HCT116 (cell line): ENCODE measurements at places on chromosomes 16 and 17. TPM values are rescaled to one million over a fixed set of nuclear protein-coding genes. Genes with fewer than 3 reads are reported as not detected.
A peak's percentile ranks its signal among the peaks of the same experiment; 100 is the strongest.

- peaks cover 64% of the 10 kb centered on the region for H3K4me1 ChIP-seq
- H3K27me3 ChIP-seq: no peaks in the 10 kb centered on the region
- peak overlapping the region; percentile 38; the same call in 1 of the 2 replicates for H3K4me3 ChIP-seq
- no peak for DNase-seq
- H3K36me3 ChIP-seq: peaks cover 5% of the 10 kb centered on the region; the same call in 1 of the 2 replicates
Measured at GRCh38 chr16:15988268-15989013, 39.0 kb downstream of the ABCC1 start.

GRCh38 chr16:72475688-72476087, 303.7 kb upstream of the PMFBP1 start:
- no peaks in the 10 kb centered on the region for H3K36me3 ChIP-seq
- no peak overlapping the region for H3K27ac ChIP-seq
- H3K4me3 ChIP-seq: no peak overlapping the region
- H3K4me1 ChIP-seq: peaks cover 22% of the 10 kb centered on the region
- no peaks in the 10 kb centered on the region for H3K27me3 ChIP-seq

- H3K4me1 ChIP-seq: no peaks in the 10 kb centered on the region
- H3K27ac ChIP-seq: no peak overlapping the region
- no peak overlapping the region for H3K4me3 ChIP-seq
- no peaks in the 10 kb centered on the region for H3K36me3 ChIP-seq
- H3K27me3 ChIP-seq: no peaks in the 10 kb centered on the region
Measured at GRCh38 chr16:16182918-16183317, 40.4 kb downstream of the ABCC6 start.

- DNase-seq: no peak
- H3K36me3 ChIP-seq: no peaks in the 10 kb centered on the region
- H3K27ac ChIP-seq: peak overlapping the region; percentile 50; the same call in 1 of the 2 replicates
- H3K4me1 ChIP-seq: peaks cover 17% of the 10 kb centered on the region
- peak overlapping the region; percentile 93 for H3K4me3 ChIP-seq
Measured at GRCh38 chr16:81779536-81780320, 637 bp downstream of the PLCG2 start.

GRCh38 chr16:73315645-73316044, 267.7 kb upstream of the ZFHX3 start:
- H3K27me3 ChIP-seq: peaks cover 20% of the 10 kb centered on the region
- no peak overlapping the region for H3K4me3 ChIP-seq
- H3K36me3 ChIP-seq: no peaks in the 10 kb centered on the region
- H3K4me1 ChIP-seq: no peaks in the 10 kb centered on the region

- no peaks in the 10 kb centered on the region for H3K27me3 ChIP-seq
- no peaks in the 10 kb centered on the region for H3K4me1 ChIP-seq
- H3K4me3 ChIP-seq: no peak overlapping the region
- no peak overlapping the region for H3K27ac ChIP-seq
- H3K36me3 ChIP-seq: 0 out of 2 replicates have a peak, but pooled peaks cover 3% of the 10 kb centered on the region
Measured at GRCh38 chr16:28585674-28586073, 11.2 kb downstream of the SULT1A2 start.

GRCh38 chr17:9986754-9987382, 81.8 kb upstream of the RCVRN start:
- no peak overlapping the region for H3K27ac ChIP-seq
- no peaks in the 10 kb centered on the region for H3K4me1 ChIP-seq
- DNase-seq: no peak
- no peak overlapping the region for H3K4me3 ChIP-seq
- no peaks in the 10 kb centered on the region for H3K27me3 ChIP-seq
- H3K36me3 ChIP-seq: no peaks in the 10 kb centered on the region

DNA sequence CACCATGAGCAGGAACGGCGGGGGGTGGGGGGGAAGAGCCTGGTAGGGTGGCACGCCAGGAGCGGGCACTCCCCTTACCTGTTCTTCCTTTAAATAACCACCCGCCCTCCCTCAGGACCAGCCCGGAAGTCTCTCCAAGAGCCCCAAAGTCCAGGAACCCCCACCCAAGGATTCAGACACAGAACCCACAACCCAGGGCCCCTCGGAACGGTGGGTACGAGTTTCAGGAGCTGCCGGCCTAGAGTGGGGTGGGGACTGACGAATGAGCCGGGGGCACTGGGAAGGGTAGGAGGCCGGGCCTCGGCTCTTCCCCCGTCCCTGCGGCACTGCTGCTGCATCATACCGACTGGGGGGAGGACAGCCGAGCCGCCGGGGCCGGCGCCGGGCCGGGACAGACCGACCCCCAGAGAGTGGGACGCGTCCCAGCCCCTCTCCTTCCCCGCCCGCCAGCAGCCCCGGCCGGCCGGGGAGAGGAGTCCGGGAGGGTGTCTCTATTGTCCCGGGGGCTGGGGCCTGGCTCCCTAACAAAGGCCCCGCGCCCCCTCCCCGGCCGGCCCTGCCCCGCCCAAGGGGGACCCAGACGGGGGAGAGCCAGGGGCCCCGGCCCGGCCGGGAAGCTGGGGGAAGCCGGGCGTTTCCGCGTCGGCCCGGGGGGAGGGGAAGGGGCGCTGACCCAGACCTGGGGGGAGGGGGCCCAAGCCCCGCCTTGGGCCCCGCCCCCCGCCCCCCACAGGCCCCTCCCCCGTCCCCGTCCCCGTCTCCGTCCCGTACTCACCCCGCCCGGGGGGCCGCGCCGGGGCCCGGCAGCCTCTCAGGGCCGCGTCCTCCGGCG, 747 bp downstream of the ATXN7L3 start:
- peaks cover 28% of the 10 kb centered on the region for H3K36me3 ChIP-seq
- no peak for DNase-seq
- peak overlapping the region; percentile 81 for H3K4me3 ChIP-seq
- H3K4me1 ChIP-seq: peaks cover 35% of the 10 kb centered on the region

- peaks cover 39% of the 10 kb centered on the region for H3K4me1 ChIP-seq
- no peak overlapping the region for H3K4me3 ChIP-seq
- H3K27ac ChIP-seq: no peak overlapping the region; the same call in 1 of the 2 replicates
- no peak for DNase-seq
- H3K27me3 ChIP-seq: no peaks in the 10 kb centered on the region
Measured at GRCh38 chr17:77451245-77451893, 310.6 kb downstream of the SEC14L1 start.

DNA sequence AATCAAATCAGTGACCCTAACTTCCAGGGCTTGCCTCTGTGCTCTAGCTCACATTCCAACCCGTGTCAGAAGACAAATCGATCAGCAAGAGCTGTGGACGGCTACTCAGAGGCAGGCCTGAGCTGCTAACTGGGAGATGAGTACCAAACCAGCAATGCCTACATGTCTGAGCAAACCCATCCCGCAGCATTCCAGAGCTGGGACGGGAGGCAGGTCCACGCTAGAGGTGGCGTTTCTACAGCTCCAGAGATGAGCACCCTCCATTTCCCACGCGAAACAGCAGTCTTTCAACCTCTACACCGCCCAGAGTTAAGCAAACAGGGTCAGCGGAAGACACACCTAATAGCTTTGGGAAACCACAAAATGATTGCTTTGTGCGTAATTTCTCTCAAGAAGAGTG, 6.5 kb downstream of the NXN start:
- H3K36me3 ChIP-seq: 0 out of 2 replicates have a peak, but pooled peaks cover under 1% of the 10 kb centered on the region
- peak; percentile 69 for DNase-seq

DNA sequence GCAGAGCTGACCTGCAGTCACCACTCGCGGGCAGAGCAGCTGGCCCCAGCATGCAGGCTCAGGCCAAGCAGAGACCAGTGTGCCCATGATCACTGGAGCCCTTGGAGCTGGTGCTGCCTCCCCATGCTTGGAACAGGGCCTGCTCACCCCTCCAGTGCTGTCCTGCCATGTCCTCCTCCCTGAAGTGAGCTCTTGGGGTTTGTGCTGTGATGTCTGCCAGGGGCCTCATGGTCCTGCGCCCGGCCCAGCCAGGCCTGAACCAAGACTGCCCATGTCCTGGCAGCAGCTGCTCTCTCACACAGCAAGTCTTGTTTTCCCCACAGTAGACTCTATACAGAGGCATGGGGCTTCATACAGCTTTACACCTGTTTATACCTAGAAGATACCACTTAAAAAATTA, 24.6 kb downstream of the TMEM11 start:
- H3K4me1 ChIP-seq: peaks cover 6% of the 10 kb centered on the region; the same call in 1 of the 2 replicates
- H3K4me3 ChIP-seq: no peak overlapping the region
- H3K27me3 ChIP-seq: no peaks in the 10 kb centered on the region
- H3K36me3 ChIP-seq: no peaks in the 10 kb centered on the region
- H3K27ac ChIP-seq: no peak overlapping the region

GRCh38 chr16:54240271-54241129, 46.1 kb downstream of the IRX3 start:
- H3K4me1 ChIP-seq: no peaks in the 10 kb centered on the region
- no peak overlapping the region for H3K27ac ChIP-seq
- no peak overlapping the region for H3K4me3 ChIP-seq
- no peaks in the 10 kb centered on the region for H3K36me3 ChIP-seq

DNA sequence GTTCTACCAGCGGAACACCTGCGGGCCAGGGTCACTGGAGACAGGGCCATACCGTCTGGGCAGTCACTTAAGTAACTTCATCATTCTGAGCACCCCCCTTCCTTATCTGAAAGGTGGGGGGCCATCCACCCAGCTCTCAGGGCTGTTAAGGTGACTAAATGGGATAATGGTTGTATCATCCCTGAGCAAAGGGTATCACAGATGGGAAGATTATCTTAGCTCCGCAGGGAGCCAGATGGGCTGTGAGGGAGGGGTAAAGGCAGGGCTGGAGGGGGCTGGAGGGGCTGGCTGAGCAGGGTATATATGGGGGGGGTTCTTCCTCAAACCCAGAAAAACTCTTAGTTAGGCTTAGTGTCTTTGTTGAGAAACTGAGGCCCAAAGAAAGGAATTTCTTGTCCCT, 2.9 kb upstream of the CACNA1G start:
- peaks cover 18% of the 10 kb centered on the region for H3K4me1 ChIP-seq
- H3K4me3 ChIP-seq: no peak overlapping the region
- no peaks in the 10 kb centered on the region for H3K27me3 ChIP-seq

GRCh38 chr16:62816971-62817519, 780.8 kb upstream of the CDH8 start:
- H3K4me1 ChIP-seq: no peaks in the 10 kb centered on the region
- no peaks in the 10 kb centered on the region for H3K27me3 ChIP-seq

DNA sequence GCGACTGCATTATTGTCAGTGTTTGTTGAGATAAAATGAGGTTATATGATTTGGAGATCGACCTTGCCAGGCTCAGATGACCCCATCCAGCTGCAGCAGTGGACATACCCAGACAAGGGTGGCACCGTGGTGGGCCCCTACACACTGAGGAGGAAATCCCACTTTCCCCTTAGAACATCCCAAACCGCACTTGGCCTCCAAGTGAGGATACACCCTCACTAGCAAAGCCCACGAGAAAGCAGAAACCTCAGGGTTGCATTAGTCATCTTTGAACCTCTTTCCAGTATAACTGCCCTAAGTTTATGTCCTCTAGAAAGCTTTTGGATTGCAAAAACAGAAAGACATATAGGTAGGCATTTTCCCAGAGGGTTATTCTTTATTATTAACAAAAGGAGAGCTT, 101.5 kb downstream of the CLEC16A start:
- H3K4me3 ChIP-seq: no peak overlapping the region
- no peak overlapping the region for H3K27ac ChIP-seq
- H3K4me1 ChIP-seq: peaks cover 12% of the 10 kb centered on the region
- H3K27me3 ChIP-seq: no peaks in the 10 kb centered on the region

DNA sequence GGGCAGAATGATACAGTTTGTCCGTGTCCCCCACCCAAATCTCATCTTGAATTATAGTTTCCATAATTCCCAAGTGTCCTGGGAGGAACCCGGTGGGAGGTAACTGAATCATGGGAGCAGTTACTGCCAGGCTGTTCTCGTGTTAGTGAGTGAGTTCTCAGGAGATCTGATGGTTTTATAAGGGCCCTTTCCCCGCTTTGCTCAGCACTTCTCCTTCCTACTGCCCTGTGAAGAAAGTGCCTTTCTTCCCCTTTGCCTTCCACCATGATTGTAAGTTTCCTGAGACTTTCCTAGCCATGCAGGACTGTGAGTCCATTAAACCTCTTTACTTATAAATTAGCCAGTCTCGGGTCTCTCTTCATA, 28.9 kb upstream of the SEC14L1 start:
- no peak overlapping the region for H3K27ac ChIP-seq
- no peaks in the 10 kb centered on the region for H3K4me1 ChIP-seq
- no peak for DNase-seq
- H3K27me3 ChIP-seq: no peaks in the 10 kb centered on the region
- H3K36me3 ChIP-seq: no peaks in the 10 kb centered on the region
- no peak overlapping the region for H3K4me3 ChIP-seq

GRCh38 chr17:56176091-56176490, 22.8 kb downstream of the ANKFN1 start:
- no peak overlapping the region for H3K4me3 ChIP-seq
- DNase-seq: no peak
- no peak overlapping the region for H3K27ac ChIP-seq
- no peaks in the 10 kb centered on the region for H3K36me3 ChIP-seq
- no peaks in the 10 kb centered on the region for H3K4me1 ChIP-seq
- H3K27me3 ChIP-seq: peaks cover 61% of the 10 kb centered on the region

DNA sequence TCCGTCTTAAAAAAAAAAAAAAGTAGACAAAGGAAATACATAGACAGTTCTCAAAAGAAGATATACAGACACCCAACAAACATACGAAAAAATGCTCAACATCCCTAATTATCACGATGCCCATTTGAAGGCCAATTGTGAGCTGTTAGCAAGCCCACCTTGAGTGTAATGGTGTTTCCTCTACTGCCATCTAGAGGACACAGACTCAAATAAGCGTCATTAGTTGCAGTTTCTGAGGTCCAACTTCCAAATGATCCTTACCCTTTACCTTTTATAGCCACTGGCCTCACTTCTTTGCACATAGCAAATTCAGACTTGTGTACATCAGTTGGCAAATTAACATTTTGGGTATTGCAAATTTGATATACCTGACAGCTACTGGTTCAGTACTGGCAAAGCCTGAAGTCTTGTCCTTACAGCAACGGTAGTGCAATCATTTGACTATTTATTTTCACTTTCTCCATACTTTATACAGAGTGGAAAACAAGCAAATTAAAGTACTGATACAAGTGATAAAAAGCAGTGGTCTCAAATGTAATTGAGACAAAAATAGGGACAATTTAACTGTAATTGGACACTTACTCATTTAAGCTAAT, 536.3 kb upstream of the EEF2KMT start:
- DNase-seq: peak; percentile 18
- H3K27ac ChIP-seq: no peak overlapping the region
- no peaks in the 10 kb centered on the region for H3K4me1 ChIP-seq
- no peak overlapping the region for H3K4me3 ChIP-seq
- H3K27me3 ChIP-seq: no peaks in the 10 kb centered on the region

- DNase-seq: no peak
- no peak overlapping the region for H3K4me3 ChIP-seq
- H3K36me3 ChIP-seq: no peaks in the 10 kb centered on the region
- H3K27ac ChIP-seq: no peak overlapping the region
- H3K4me1 ChIP-seq: no peaks in the 10 kb centered on the region
- no peaks in the 10 kb centered on the region for H3K27me3 ChIP-seq
Measured at GRCh38 chr17:31433811-31434726, 42.6 kb downstream of the RAB11FIP4 start.

DNA sequence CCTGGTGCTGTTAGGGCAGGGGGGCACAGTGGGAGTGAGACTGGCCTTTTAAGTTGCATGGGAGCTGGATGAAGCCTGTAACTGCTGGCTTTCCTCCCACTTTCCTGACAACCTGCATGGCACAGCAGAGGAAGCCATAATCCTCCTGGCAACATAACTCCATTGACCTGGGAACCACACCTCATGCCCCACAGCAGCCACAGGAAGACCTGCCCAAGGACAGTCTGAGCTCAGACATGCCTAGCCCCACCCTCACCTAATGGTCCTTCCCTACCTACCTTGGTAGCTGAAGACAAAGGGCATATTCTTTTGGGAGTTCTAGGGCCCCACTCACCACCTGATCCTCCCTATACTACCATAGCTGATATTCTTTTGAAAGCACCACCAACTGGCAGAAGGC, 482.2 kb upstream of the TOM1L1 start:
- H3K4me1 ChIP-seq: no peaks in the 10 kb centered on the region
- DNase-seq: no peak
- no peaks in the 10 kb centered on the region for H3K36me3 ChIP-seq

Gene UBE2O
- 59.1 TPM for total RNA-seq

Gene DNASE1L2
- total RNA-seq: 1.9 TPM

Gene ABCA10
- total RNA-seq: 0.34 TPM

Gene NAA38
- 103 TPM for total RNA-seq

Gene MTMR4
- 67.2 TPM for total RNA-seq

Gene ALDOC
- 82.8 TPM for total RNA-seq

Gene ZNF205
- total RNA-seq: 17.0 TPM
